ENCODE measurements at places on chromosomes 5 and 9.

DNA sequence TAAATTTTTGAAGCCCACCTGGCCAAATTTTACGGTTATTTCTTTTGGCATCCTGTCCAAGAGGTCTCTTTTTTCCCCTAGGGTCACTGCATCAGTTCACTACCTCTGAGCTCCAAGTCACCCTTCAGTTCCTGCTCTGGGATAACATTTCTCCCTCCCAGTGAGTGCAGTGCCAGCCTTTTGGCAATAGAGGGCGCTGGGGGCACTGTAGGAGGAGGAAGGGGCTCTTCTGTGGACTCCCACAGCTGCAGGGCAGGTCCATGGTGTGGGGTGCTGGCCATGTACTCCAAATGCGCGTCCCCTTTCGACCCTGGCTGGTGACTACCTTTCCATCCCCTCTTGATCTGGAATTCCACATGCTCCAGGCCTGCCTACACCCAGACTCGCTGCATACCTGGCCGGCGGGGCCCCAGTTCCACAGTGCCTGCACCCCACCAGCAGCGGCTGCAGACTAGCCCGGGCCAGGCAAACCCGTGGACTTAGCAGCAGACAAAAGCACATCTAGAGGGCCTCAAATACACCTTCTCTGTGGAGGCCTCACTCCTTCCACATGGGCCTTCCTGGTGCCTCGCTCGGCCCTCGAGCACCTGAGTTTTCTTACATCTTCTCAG is 20.3 kb upstream of the NINJ1 start:
- DNase-seq, result no peak

GRCh38 chr5:118478852-118479251 is 509.5 kb downstream of the DTWD2 start:
- no peak for DNase-seq

DNA sequence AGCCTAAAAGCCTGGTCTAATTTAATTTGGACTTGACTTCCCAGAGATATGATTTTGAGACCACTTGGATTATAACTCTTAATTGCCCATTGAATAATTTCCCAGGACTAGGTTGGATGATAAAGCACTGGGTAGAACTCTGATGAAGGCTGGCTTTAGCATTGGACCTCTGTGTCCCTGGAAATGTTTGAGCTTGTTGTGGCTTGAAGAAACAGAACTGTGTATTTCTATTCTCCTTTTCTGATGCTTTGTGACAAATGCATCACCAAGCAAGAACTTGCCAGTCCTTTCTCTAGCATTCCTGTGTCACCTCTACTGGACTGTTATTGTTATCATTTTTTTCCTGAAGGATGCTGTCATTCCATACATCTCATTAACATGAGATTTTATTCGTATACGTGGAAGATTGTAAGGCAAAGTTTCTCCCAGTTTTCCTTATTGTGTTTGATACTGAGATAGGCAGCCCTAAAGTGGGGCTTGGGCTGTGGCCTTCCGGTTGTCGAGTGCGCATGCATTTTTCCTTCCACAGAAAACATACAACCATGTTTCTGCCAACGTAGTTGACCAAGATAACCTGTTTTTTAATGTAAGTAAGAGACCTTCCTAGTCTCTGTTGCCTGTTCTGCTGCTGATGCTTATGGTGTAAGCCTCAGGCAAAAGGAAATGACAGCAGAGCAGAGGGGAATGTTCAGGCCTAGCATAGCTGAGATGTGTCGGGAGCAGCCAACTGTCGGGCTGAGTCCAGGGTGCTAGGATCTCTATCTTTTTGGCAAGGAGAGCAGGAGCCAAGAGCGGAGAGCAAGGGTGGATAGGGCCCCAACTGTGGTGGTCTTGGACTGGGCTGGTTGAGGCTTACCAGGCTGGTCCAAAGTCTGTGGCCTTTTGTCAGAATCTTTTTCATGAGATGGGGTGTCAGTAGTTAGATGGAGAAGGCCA is 2.3 kb downstream of the NTRK2 start:
- no peak for DNase-seq

GRCh38 chr5:162128117-162128516 is 60.5 kb downstream of the GABRG2 start:
- DNase-seq, result no peak

DNA sequence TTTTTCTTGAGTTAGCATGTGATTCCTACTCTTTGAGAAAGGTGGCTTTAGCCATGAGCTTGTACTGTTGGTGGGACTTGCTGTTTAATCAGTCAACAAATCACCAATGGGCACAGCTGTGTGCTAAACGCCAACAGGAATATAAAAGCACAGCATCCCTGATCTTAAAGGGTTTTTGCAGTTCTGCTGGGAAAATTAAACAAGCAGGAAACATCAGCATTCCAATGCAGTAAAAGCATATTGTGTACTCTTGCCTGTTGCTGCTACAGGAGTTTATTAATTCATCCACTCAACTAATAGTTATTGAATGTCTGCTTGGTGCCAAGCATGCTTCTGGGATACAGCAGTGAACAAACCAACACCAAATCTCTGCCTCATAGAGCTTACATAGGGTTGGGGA is 27.4 kb upstream of the F2RL1 start:
- peak; percentile 38 for DNase-seq

- no peak for DNase-seq
These were observed 33.8 kb upstream of the IL17B start for GRCh38 chr5:149412783-149413476.

GRCh38 chr5:74092766-74093165 is 466.8 kb downstream of the ARHGEF28 start:
- no peak for DNase-seq

DNA sequence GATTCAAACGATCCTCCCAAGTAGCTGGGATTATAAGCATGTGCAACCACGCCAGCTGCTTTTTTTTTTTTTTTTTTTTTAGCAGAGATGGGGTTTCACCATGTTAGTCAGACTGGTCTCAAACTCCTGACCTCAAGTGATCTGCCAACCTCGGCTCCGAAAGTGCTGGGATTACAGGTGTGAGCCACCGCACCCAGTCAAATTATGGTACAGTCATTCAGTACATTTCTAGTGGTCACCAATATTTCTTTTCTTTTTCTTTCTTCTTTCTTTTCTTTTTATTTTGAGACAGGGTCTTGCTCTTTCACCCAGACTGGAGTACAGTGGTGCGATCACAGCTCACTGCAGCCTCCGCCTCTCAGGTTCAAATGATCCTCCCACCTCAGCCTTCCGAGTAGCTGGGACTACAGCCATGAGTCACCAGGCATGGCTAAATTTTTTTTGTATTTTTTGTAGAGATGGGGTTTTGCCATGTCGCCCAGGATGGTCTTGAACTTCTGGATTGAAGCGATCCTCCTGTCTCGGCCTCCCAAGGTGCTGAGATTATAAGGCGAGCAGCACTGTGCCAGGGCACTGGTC is 25.4 kb upstream of the DCP2 start:
- DNase-seq, result no peak

DNA sequence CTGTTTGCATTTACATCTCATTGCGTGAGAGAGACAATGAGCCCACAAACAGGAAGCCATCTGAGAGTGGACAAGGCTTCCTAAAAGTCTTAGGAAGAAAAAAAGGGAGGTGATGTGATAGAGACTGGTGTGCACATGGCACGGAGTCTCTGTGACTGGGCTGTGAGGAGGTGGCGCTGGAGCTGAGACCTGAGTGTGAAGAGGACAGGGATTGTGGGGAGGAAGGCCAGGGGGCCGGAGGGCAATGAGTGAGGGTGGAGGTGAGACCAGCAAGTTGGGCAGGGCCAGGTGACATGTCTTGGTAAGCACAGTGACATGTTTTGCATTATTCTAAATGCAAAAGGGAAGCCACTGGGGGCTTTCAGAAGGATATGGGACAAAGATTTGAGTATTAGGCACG is 45.0 kb downstream of the TSPAN17 start:
- DNase-seq, result no peak

- DNase-seq, result peak; percentile 25
These were observed 358.9 kb downstream of the DEPDC1B start for GRCh38 chr5:60340965-60341471.

GRCh38 chr9:123929177-123929869 is 603 bp downstream of the DENND1A start:
- no peak for DNase-seq

DNA sequence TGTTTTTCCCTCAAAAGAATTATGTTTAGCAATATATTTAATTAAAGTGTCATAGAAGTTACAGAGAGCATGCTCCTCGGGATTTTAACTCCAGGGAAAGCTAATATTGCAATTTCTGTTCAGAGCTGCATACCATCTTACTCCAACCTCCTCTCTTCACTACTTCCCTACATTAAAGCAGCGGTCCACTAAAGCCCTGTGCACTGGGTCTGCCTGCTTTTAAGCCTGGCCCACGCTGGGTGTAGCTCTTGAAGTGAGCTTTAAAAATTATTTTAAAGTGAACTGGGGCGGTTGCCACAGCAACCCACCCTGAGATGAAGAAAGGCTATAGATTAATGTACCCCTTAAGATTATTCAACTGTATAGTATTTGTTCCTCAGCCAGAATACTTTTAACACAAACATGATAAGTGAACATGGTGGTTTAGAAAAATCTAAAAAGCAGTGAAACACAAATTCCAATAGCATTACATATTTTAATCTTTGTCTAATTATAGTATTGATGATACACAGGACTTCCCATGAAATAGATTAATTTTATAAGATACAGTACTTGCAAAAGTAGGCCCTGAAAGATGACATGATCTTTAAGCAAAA is 3.9 kb upstream of the MEF2C start:
- no peak for DNase-seq

DNA sequence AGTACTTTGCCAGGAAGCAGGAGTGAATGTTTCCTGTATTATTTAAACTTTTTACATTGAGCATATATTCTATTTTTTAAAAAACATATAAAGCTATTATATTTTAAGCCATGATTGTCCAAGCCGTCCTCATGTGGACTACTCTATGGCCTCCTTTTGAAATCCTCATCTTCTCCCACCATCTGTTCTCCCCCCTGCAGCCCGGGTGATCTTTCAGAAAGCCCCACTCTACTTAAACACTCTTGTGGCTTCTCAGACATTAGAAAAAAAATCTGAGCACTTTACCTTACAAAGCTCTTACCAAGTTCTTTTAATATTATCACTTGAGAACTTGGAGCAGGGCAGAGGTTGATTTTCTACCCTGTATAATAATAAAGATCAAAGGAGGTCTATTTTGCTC is 95.4 kb downstream of the CAVIN4 start:
- no peak for DNase-seq

GRCh38 chr5:128395073-128395472 is 143.0 kb downstream of the FBN2 start:
- no peak for DNase-seq

DNA sequence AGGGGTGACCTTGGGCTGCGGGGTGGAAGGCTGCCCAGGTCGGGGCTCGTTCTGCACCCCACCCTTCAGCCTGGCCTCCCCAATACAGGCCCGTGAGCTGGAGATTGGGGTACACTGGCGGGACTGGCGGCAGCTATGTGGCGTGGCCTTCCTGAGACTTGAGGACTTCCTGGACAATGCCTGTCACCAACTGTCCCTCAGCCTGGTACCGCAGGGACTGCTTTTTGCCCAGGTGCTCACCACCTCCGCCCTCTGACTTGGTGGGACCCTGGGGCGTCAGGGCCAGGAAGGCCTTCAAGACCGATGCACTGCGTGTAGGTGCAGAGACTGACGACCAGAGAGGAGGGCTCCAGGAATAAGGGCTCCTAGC is 10.5 kb downstream of the ZDHHC12 start:
- no peak for DNase-seq

GRCh38 chr9:90929626-90930025 is 128.0 kb downstream of the SYK start:
- DNase-seq, result no peak

- no peak for DNase-seq
These were observed 31.9 kb upstream of the MIER3 start for GRCh38 chr5:56983593-56984361.

GRCh38 chr9:127828262-127829031 is 25.8 kb downstream of the FPGS start:
- no peak for DNase-seq

DNA sequence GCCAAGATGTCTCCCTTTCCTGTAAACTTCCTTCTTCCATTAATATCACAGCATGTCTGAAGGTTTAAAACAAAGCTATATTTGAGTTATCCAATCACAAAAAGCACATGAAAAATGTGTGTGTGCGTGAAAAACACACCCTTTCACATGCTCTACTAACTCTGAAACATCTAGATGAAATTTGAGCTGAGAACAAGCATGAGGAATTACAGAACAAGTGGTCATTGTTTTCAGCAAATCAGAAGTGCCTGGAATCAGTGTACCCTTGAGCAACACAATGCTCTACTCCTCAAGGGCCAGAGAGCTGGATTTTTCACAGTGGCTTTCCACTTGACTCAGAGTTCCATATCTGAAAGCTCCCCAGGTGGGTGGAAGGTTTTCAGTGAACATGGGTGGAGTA is 255.9 kb downstream of the PSAT1 start:
- DNase-seq, result no peak

GRCh38 chr9:37301042-37301853 is 121.2 kb upstream of the GRHPR start:
- DNase-seq, result no peak

DNA sequence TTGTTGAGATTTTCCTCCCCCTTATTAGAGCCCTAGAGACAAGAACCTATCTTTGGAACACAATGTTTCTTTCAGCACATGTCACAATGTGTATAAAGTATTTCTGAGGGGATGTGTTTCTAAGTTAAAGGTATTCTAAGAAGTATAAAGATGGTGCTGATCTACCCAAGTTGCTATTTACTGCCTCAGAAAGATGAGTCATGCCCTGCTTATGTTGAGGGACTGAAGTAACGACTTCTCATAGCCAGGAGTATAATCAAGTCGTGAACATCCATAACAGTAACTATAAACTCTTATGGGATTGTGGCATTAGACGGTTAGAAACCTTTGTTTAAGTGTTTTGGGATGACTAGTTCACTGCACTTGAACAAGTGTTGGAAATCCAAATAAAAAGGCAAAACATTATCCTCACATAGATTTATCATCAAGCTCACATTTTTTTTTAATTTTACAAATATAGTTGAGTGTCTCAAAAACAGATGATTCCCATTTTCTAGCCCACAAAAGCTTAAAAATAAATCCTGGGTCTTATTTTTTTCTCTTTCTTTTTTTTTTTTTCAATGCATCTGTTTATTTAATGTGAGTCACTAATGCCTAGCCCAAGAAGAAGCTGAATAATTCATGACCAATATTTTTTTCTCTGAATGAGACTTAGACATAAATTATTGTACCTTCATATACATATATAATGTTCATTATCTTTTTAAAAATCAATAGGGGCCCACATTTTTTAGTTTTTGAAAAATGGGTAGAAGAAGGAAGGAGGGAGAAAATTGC is 12.2 kb upstream of the TMEM252 start:
- DNase-seq, result no peak

- DNase-seq, result no peak
These were observed 10.6 kb downstream of the PRDM6 start for GRCh38 chr5:123099514-123100151.

GRCh38 chr9:131709771-131710431 is 30.0 kb downstream of the RAPGEF1 start:
- DNase-seq, result peak; percentile 79

DNA sequence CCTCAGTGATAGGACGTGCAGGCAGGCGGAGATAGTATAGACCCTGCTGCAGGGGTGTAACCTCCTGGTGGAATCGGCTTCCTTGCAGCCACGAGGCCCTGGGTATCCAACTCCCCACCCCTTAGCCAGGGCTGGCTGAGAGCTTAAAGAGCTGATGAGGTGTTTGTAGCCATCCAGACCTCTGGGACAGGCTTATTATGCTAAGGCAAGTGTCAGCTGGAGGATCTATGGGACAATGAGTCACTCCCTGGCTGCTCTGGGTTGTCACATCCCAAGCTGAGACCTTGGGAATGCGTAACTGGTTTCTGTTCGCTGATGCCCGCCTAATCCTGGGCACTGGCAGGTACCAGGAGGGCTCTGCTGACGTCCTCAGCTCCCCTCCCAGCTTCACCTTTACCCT is 38.9 kb downstream of the DAB2IP start:
- no peak for DNase-seq
